ENCODE measurements at places on chromosomes 2 and 18. TPM values are rescaled to one million over a fixed set of nuclear protein-coding genes. Genes with fewer than 3 reads are reported as not detected.

The UGT1A4 gene
- total RNA-seq: not detected

The RAB17 gene
- total RNA-seq: not detected

The SCYGR4 gene
- not detected for total RNA-seq

The TUBB8B gene
- not detected for total RNA-seq

The TWIST2 gene
- not detected for total RNA-seq

The ZBTB7C gene
- total RNA-seq: 0.07 TPM

The ATP9B gene
- 69.5 TPM for total RNA-seq

The TM4SF20 gene
- total RNA-seq: not detected

The PSD4 gene
- 160 TPM for total RNA-seq

The RNF144A gene
- total RNA-seq: 15.1 TPM

The AP1S3 gene
- 1.6 TPM for total RNA-seq

The PAIP2B gene
- total RNA-seq: 2.4 TPM

The MC5R gene
- not detected for total RNA-seq

The UGT1A10 gene
- not detected for total RNA-seq

The PCARE gene
- not detected for total RNA-seq

The IL18RAP gene
- 6.0 TPM for total RNA-seq
